CD4-positive, alpha-beta memory T cell (primary cell): ENCODE measurements at places on chromosomes 12 and 14.
A peak's percentile ranks its signal among the peaks of the same experiment; 100 is the strongest.

GRCh38 chr14:36320897-36321381, 502 bp upstream of the MBIP start:
- H3K27ac ChIP-seq, result peak overlapping the region; percentile 77
- no peak for DNase-seq
- H3K36me3 ChIP-seq, result no peaks in the 10 kb centered on the region

- no peaks in the 10 kb centered on the region for H3K36me3 ChIP-seq
- H3K27me3 ChIP-seq, result no peaks in the 10 kb centered on the region
- DNase-seq, result no peak
- no peak overlapping the region for H3K27ac ChIP-seq
- no peaks in the 10 kb centered on the region for H3K4me1 ChIP-seq
- no peak overlapping the region for H3K4me3 ChIP-seq
Observed at GRCh38 chr12:106739318-106739717, 35.2 kb upstream of the RIC8B start.

DNA sequence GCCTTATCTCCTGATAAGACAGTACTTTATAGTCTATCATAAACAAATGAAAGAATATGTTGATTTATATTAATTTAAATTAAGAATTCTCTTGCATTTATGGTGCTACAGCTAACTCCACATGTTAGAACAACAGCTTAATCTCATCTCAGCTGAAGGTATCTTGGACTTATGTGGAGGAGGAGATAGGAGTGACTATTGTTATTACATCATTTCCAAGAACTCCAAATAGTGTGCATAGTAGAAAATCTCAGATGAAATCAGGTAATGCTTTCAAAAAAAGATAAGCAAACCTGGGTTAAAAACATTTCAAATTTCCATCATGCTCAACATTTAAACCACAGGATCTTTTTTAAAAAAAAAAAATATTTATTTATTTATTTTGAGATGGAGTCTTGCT, 31.3 kb upstream of the ISM2 start:
- H3K36me3 ChIP-seq, result no peaks in the 10 kb centered on the region
- no peak for DNase-seq
- H3K27ac ChIP-seq, result no peak overlapping the region
- no peak overlapping the region for H3K4me3 ChIP-seq
- no peaks in the 10 kb centered on the region for H3K27me3 ChIP-seq

GRCh38 chr14:32073537-32074189, 3.4 kb upstream of the ARHGAP5 start:
- H3K4me1 ChIP-seq, result peaks cover 16% of the 10 kb centered on the region
- H3K36me3 ChIP-seq, result no peaks in the 10 kb centered on the region
- no peak overlapping the region for H3K4me3 ChIP-seq

DNA sequence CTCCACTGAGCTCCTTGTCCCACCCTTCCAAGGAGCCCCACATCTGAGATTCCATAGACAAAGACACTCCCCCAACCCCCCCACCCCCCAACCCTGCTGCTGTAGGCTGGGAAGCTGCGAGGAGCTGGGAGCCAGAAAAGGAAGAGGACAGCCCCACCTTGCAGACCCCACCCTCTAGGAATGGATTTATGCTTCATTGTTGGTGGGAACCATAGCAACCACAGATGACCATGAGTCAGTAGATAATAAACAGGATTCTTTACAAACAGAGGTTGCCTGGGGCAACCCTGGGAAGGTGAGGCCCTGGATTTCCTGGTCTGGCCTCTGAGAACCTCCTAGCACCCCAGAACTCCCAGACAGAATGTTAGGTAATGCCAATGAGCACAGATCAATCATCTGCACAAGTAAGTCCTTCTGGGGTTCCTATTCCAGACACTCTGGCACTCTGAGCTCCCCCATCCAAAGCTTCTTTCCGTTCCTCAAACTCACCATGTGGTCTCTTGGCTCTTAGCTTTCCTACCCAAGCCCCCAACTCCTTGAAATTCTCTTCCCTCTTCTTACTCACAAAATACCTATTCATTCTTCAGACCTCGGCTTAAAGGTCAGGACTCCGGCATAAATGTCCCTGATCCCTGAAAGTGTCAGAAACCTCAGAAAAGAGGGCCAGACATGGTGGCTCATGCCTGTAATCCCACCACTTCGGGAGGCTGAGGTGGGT, 15.2 kb upstream of the PLEKHG6 start:
- no peak overlapping the region for H3K4me3 ChIP-seq
- H3K27me3 ChIP-seq, result no peaks in the 10 kb centered on the region
- H3K36me3 ChIP-seq, result no peaks in the 10 kb centered on the region
- H3K4me1 ChIP-seq, result no peaks in the 10 kb centered on the region
- no peak overlapping the region for H3K27ac ChIP-seq

GRCh38 chr12:21502872-21503271, 1.3 kb downstream of the GOLT1B start:
- peaks cover 14% of the 10 kb centered on the region for H3K36me3 ChIP-seq
- no peak for DNase-seq
- peak overlapping the region; percentile 71 for H3K4me3 ChIP-seq
- H3K4me1 ChIP-seq, result peaks cover 59% of the 10 kb centered on the region

GRCh38 chr12:74111688-74112360, 425.8 kb upstream of the ATXN7L3B start:
- DNase-seq, result no peak
- no peaks in the 10 kb centered on the region for H3K4me1 ChIP-seq
- no peak overlapping the region for H3K27ac ChIP-seq
- no peaks in the 10 kb centered on the region for H3K36me3 ChIP-seq

DNA sequence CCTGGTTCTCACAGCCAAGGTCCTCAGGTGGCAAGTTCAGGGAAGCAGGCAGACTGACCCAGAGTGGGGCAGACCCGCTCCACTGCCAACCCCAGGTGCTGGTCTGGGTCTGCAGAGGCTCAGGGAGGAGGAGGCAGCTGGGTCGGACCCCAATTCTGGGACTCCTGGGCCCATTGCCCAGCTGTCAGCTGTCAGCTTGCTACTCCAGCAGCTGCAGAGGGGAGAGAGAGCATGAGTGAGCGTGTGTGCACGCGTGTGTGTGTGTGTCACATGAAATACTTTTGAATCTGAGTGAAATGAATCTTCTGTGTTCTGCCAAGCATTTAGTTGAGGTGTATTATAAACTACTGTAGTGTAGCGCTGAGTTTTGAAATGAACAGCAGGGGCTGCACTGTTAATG, 30.8 kb downstream of the XRCC3 start:
- H3K27me3 ChIP-seq, result no peaks in the 10 kb centered on the region
- no peak overlapping the region for H3K4me3 ChIP-seq
- H3K36me3 ChIP-seq, result peaks cover 60% of the 10 kb centered on the region
- no peak for DNase-seq
- H3K4me1 ChIP-seq, result no peaks in the 10 kb centered on the region

DNA sequence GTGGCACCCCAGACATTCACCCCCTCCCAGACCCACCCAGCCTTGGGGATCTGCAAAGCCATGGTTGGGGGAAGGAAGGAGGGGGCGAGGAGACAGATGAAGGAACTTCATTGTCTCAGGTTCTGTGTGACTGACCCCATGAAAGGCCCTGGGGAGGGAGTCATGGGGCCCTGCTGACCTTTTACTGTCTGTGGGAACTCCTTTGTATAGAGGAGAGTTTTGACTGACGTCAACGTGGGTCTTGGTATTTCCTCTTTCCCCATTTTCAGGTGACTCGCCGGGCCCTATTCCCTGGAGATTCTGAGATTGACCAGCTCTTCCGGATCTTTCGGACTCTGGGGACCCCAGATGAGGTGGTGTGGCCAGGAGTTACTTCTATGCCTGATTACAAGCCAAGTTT, 3.1 kb upstream of the RAB5B start:
- no peak for DNase-seq
- peaks cover 42% of the 10 kb centered on the region for H3K4me1 ChIP-seq
- H3K27me3 ChIP-seq, result no peaks in the 10 kb centered on the region
- no peaks in the 10 kb centered on the region for H3K36me3 ChIP-seq
- no peak overlapping the region for H3K27ac ChIP-seq

DNA sequence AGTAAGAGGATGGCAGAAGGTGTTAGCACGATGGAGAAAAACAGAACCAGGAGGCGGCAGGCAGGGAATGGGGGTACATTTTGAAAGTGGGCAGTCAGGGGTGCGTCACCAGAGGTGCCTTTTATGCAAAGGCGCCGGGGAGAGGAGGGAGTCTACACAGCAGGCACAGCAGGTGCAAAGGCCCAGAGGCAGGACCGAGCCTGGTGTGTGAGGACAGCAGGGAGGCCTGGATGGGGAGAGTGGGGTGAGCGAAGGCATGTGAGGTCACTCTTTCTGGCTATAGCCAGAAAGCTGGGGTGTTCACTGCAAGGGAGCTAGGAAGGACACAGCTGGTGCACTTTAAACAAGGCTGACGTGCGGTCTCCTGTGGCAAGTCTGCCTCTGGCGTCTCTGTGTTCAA, 65.0 kb downstream of the NCOR2 start:
- no peaks in the 10 kb centered on the region for H3K4me1 ChIP-seq
- no peaks in the 10 kb centered on the region for H3K27me3 ChIP-seq
- DNase-seq, result no peak

- no peaks in the 10 kb centered on the region for H3K27me3 ChIP-seq
- H3K4me1 ChIP-seq, result no peaks in the 10 kb centered on the region
- no peaks in the 10 kb centered on the region for H3K36me3 ChIP-seq
- H3K27ac ChIP-seq, result no peak overlapping the region
- H3K4me3 ChIP-seq, result no peak overlapping the region
Observed at GRCh38 chr14:81710232-81710845, 176.7 kb upstream of the SEL1L start.

DNA sequence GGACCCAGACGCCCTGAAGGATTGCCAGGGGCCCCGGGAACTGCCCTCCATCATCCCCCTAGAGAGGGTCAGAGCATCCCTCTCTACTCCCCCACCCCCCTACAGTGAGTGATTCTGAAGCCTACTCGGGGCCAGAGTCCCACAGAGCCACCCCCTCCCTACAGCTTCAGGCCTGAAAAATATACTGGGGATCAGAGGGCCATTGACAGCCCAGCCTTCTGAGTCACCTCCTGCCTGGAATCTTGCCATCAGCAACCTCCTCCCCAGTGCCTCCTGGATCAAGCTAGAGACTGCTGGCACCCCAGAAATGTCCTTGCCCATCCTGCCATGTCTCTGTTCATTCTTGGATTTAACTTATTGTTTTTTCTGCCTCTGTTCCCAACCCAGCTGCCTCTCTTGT, 21.7 kb upstream of the MIA2 start:
- H3K4me3 ChIP-seq, result no peak overlapping the region
- H3K27me3 ChIP-seq, result no peaks in the 10 kb centered on the region
- no peak overlapping the region for H3K27ac ChIP-seq
- no peaks in the 10 kb centered on the region for H3K36me3 ChIP-seq

DNA sequence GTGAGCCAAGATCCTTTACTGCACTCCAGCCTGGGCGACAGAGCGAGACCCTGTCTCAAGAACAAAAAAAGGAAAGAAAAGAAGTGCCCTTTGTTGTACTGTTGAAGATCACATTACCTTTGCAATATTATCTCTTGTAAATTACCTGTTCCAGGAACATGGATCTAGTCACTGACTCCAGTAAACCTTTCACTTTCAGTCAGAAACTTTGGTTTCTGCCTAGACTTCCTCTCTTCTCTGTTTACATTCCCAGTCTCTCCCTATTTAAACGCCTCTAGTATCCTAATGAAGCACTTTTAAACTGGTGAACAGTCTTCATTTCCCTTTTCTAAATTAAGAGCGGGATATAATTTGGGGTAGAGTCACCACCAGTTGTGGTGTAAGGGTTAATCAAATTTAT, 12.8 kb downstream of the CHPT1 start:
- no peaks in the 10 kb centered on the region for H3K27me3 ChIP-seq
- no peak overlapping the region for H3K4me3 ChIP-seq
- H3K4me1 ChIP-seq, result peaks cover 14% of the 10 kb centered on the region
- no peak for DNase-seq
- H3K27ac ChIP-seq, result no peak overlapping the region

- no peak overlapping the region for H3K27ac ChIP-seq
- H3K27me3 ChIP-seq, result no peaks in the 10 kb centered on the region
- no peaks in the 10 kb centered on the region for H3K36me3 ChIP-seq
- no peak overlapping the region for H3K4me3 ChIP-seq
- DNase-seq, result no peak
- no peaks in the 10 kb centered on the region for H3K4me1 ChIP-seq
Observed at GRCh38 chr14:89848165-89848564, 106.4 kb downstream of the EFCAB11 start.

DNA sequence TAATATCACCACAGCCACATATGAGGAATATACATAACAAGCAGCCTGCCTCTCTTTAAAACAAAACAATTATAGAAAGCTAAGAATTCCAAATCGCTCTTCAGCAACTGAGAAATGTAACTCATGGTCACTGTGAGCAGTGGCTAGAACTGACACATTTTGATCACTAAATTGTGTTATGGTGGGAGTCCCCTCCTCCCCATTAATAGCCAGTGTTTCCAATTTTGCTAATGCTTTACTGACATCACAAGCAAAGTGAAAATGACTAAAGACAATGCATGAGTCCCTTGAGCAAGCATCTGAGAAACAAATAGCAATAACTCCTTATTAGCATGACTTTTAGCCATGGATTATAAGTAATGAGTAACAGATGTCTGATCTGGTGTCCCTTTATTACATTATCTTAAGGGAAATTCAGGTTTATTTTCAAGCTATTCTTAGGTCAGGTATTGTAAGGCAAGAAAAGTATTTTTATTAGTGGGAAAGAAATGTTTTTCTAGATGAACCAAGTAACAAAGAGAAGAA, 148.3 kb downstream of the KCNH5 start:
- H3K36me3 ChIP-seq, result no peaks in the 10 kb centered on the region
- no peaks in the 10 kb centered on the region for H3K4me1 ChIP-seq
- no peak for DNase-seq
- no peak overlapping the region for H3K4me3 ChIP-seq

- H3K27me3 ChIP-seq, result no peaks in the 10 kb centered on the region
- no peaks in the 10 kb centered on the region for H3K4me1 ChIP-seq
- DNase-seq, result no peak
- H3K36me3 ChIP-seq, result no peaks in the 10 kb centered on the region
Observed at GRCh38 chr12:123058481-123058880, 78.0 kb downstream of the ARL6IP4 start.

- no peaks in the 10 kb centered on the region for H3K36me3 ChIP-seq
- H3K4me3 ChIP-seq, result no peak overlapping the region
- H3K27me3 ChIP-seq, result no peaks in the 10 kb centered on the region
- H3K27ac ChIP-seq, result no peak overlapping the region
- no peaks in the 10 kb centered on the region for H3K4me1 ChIP-seq
Observed at GRCh38 chr12:52183544-52183910, 8.3 kb downstream of the KRT80 start.

DNA sequence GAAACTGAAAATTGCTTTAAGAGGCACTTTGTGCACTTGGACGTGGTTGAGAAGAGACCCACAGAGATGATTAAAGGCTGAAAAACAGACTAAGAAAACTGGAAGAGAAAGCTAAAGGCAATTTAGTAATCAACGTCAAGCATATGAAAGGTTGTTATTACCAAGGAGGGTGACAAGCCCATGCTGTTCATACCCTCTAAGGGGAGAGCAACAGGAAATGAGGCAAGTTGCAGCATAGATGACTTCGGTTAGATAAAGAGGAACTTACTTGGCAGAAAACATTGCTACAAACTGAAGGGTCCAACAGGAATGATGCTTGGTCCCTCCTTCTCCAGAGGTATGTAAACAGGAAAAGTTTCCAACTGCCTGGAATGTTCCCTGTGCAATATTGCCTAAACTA, 107.8 kb downstream of the DUSP6 start:
- peaks cover 30% of the 10 kb centered on the region for H3K4me1 ChIP-seq
- peak; percentile 49 for DNase-seq
- no peaks in the 10 kb centered on the region for H3K36me3 ChIP-seq
- H3K27ac ChIP-seq, result no peak overlapping the region
- H3K4me3 ChIP-seq, result no peak overlapping the region
